Hematopoietic multipotent progenitor cell treated with erythropoietin and hydrocortisone succinate and interleukin-3 and kit ligand, for 17 days (in vitro differentiated cells): ENCODE measurements at places on chromosomes 5 and 9.
A peak's percentile ranks its signal among the peaks of the same experiment; 100 is the strongest.

DNA sequence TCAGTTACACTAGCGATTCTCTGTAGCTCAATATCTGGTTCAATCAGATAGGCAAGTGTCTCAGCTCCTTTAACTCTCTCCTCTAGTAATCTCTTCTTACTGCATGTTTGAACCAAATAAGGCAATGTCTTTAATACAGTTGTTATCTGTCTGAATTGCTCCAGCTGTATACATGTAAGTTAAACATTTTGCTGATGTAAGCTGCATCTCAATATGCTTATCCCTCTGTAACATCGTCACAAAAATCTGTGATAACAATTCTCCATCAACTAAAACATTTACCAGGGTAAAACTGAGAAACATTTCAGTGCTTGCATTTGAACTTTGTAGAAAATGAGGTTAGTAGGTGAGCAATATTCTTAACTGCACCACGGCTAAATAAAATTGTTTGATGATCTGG, 29.6 kb upstream of the IGFBPL1 start:
- no peak for DNase-seq

- DNase-seq: no peak
Observed at GRCh38 chr9:20568400-20568799, 53.9 kb downstream of the MLLT3 start.

- DNase-seq: no peak
Observed at GRCh38 chr9:15390201-15390600, 32.5 kb upstream of the SNAPC3 start.

DNA sequence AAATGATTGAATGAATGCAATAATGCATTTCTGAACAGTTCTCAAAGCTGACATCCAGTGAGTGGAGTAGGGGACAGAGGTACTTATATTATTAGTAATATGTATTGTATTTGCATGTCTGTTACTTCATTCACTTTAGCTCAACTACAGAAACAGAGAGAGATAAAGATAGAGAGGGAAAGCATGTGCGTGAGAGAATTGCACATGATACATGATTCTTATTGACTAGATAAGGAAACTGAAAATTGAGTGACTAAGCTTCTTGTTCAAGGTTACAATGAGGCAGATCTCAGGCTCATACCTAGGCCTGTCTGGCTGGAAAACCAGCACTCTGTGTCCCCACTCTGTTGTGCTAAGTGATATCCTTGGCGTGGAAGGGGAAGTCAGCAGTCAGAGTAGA, 337.7 kb upstream of the KLF4 start:
- DNase-seq: no peak

GRCh38 chr5:124755565-124755964, 9.1 kb upstream of the ZNF608 start:
- DNase-seq: no peak

- no peak for DNase-seq
Observed at GRCh38 chr9:85173967-85174366, 504.4 kb downstream of the NTRK2 start.

- DNase-seq: no peak
Observed at GRCh38 chr9:27659001-27659400, 85.7 kb upstream of the C9orf72 start.

DNA sequence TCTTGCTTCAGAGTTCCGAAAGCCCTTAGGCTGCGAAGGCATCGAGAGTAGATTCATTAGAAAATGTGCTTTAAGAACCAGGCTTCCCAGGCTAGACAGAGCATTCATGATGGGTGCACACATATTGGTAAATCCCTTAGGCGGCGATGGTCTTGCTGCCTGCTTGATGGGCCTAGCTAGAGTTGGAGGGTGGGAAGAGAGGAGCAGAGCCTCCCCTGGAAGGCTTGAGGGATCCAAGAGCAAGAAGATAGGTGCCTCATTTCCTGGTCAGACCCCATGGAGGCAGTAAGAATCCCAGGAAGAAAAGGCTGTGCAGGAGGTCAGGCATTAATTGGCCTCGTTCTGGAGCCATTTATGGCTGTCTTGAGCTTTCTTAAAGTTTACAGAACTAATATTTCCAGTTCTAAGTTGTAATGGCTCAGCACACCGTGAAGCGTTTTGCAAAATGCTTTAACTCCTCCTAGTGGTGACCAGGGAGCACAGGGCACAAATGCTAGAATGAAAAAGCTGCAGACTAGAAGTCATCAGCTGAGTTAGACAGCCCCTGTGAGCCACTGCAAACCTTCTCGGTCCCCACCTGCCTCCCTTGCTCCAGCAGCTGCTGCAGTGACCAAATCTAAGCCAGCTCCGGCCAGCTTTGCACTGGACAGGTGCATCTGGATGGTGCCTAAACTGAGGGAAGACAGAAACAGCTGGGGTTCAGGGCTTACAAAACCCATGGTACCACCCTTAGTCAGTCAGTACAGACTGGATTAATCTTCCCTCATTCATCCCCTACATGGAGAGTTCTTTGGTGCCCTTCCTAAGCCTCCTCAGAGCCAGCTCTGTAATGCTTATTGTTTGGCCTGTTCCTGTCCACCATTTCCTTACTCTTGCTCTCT, 14.7 kb downstream of the SLC45A2 start:
- no peak for DNase-seq

GRCh38 chr5:179553875-179554274, 3.5 kb downstream of the RUFY1 start:
- DNase-seq: no peak

DNA sequence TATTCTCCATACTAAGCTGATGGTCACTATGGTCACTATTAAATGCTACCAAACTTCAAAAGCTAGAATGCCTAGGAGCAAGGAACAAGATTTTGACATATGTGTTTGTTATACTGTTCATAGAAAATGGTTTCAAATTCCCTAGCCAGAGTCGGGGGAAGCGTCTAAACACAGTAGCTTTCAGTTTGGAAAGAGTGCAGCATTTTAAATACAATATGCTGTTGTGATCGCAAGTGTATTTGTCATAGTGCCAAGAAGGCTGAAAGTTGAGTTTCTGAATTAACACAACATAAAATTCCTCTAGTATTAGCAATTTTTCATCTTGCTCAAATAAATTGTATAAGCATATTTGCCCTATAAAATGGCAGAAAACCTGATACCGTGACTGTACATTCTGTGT, 280.4 kb downstream of the ZNF608 start:
- no peak for DNase-seq

DNA sequence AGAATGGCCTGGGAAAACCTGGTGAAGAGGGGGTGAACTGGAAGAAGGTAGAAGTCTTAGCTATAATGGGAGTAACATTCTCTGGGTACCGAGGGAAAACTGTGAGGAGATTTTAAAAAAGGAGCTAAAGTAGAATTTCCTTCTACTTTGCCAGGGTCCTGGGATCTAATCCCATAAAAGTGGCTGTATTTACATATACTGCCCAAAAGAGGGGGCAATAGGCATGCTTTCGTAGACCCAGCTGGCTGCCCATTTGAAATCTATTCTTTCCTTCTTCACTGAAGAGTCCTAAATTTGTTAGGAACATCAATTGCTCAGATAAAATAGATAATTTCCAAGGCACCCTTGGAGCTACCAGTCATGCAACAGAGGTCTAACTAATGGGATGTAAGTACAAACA, 159.2 kb downstream of the CDC42SE2 start:
- DNase-seq: peak; percentile 26

DNA sequence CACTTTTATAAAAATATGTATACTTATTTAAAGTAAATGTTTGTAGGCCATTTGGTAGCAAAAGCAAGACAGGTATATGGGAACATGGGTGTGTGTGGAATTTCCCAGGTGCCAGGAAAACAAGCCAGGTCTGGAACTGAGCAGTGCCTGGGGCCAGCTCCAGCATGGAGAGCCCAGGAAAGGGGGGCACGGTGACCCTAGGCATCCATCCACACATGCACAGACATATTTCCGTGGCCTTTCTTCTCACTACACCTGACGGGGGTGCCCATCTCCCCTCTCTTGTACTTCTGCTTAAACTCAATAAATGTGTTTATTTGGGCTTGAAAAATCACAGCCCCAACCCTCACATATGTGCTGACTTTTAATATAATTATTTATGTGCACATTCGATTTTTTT, 31.2 kb upstream of the CXCL14 start:
- no peak for DNase-seq

GRCh38 chr9:91782708-91783214, 167.3 kb downstream of the ROR2 start:
- DNase-seq: no peak

GRCh38 chr5:179413711-179414458, 68.6 kb upstream of the ADAMTS2 start:
- DNase-seq: no peak

DNA sequence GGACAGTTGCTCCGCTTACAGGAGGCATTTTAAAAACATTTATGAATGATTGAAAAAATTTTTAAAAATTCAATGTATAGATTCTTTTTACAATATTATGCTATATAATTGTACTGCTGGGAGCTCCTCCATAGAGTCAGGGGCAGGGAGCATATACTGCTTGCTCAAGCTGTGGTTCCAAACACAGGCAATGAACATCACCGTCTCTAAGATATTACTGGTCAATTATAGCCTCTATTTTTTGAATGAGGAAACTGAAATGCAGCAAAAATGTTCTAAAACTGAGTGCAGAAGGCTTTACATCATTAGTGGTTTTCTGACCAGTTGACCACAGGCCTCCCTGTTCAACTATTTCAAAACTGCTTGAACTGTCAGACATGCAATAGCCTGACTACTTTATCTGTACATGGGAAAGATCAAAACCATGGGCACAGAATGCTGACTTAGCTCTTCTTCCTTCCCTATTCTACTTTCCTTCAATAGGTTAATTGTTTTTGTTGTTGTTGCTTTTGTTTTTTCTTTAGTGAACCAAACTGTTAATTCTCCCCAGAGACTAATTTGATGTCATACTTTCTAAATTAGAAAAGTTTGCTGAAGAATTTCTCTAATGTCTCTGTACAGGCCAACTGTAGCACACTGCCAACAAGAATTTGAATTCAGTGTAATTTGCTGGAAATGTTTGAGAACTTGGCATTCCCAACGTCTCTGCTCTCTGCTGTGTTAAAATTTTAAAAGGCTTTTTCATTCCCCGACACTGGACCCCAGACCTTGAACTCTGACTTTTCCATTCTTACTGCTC, 107.6 kb upstream of the MPDZ start:
- DNase-seq: no peak

- no peak for DNase-seq
Observed at GRCh38 chr9:93905473-93906133, 49.6 kb downstream of the BARX1 start.

DNA sequence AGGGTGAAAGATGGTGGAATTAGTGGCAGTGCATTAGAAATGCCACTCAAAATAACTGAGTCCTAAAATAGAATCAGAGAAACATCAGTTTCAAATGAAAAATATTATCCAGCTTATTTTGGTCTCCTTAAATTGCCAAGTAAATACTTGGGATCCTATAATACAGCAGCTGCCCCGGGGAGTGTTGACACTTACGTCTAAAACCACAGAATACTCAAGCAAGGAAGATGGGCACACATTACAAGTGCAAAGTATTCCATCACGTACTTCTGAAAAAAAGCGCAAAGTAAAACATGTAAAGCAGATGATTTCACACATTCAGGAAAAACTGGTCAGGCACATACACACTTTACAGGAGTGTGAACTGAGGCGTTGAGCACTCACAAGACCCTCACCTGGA, 2.4 kb upstream of the ARHGEF37 start:
- no peak for DNase-seq

- no peak for DNase-seq
Observed at GRCh38 chr5:143506836-143507552, 103.5 kb upstream of the NR3C1 start.

DNA sequence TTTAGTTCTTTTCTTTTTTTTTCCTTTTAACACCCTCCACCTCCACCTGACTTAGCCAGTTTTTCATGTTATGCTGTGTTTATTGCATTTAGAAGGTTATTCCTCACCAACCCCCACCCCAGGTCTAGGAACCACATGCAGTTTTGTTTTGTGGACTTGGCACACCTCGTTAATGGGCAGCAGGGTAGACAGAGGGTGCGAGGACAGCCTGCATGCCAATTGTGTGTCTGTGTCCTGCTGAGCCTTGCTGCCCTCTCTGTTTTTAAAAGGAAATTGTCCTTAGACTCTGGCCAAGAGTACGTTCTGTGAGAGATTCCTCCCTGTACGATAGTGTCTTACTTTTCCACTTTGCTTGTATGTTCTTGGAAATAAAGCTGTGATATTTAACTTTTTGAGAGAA, 13.9 kb downstream of the PIK3R1 start:
- DNase-seq: no peak

DNA sequence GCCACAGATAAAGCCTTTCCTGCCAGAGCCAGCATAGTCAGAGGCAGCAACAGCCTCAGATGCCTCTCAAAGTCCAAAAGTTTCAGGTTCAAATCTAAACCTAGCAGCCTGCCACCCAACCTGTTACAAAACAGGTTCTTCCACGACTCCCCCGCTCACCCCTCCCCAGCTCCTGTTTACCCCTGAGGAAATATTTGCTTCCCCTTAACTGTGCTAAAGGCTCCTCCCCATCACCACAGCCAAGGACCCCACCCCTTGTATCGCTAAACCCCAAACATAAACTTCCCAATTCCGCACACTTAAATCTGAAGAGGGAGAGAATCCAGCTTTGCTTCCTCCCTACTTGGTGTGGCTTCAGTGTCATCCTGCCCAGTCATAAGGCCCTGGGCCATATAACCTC, 15.4 kb upstream of the VDAC1 start:
- DNase-seq: no peak

DNA sequence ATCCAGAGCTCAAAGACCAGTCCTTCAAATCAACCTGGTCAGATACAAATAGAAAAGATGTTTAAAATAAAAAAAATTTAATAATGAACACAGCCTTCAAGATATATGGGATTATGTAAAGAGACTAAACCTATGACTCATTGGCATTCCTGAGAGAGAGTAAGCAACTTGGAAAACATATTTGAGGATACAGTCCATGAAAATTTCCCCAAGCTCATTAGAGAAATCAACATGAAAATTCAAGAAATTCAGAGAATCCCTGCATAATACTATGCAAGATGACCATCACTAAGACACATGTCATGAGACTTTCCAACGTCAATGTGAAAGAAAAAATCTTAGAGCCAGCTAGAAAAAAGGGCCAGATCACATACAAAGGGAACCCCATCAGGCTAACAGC, 512.9 kb upstream of the PTGER4 start:
- no peak for DNase-seq

GRCh38 chr5:135423146-135423845, 23.9 kb downstream of the DCANP1 start:
- DNase-seq: no peak

- DNase-seq: no peak
Observed at GRCh38 chr9:127170103-127170502, 47.7 kb upstream of the ANGPTL2 start.

DNA sequence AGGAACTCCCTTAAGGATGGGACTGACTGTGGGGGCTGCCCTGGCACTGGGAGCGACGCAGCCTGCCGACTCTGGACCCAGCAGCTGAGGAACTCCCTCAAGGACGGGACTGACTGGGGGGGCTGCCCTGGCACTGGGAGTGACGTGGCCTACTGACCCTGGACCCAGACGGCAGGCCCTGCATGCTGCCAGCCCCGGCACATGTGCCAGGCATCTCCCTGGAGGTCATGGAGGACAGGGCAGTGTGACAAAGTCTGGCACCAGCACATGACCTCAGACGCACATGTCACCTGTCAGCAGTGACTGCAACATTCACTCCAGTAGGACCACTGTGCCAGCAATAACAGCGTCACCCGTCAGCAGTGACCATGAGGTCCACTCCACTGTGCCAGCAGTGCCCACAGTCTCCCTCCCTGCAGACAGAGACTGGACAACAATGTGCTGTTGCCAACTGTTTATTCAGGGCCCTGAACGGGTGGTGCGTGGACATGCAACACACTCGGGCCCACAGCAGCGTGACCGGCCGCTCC, 4.5 kb downstream of the FBXW5 start:
- DNase-seq: no peak

- no peak for DNase-seq
Observed at GRCh38 chr5:143001764-143002351, 231.7 kb downstream of the ARHGAP26 start.

GRCh38 chr9:120289990-120290975, 289.7 kb downstream of the CDK5RAP2 start:
- no peak for DNase-seq
